ENCODE measurements at places on chromosomes 6 and 20.
A peak's percentile ranks its signal among the peaks of the same experiment; 100 is the strongest.

DNA sequence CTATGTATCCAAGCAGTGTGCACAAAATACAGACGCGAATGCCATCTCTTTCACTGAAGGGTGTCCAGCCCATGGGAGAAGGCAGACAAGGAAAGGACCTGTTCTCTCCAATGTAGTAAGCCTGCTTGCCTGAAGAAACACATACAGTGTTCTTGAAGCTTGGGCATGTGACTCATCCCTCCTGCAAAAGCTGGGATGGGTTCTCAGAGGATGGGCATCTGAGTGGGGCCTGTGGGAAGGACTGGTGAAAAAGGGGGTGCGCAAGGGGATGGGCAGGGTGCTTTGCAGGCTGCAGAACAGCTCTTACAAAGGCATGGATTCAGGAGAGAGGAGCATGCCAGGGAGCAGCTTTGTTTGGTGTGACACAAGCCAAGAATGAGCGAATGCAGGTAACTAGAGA lies 128.1 kb downstream of the FYN start:
- DNase-seq, result no peak

DNA sequence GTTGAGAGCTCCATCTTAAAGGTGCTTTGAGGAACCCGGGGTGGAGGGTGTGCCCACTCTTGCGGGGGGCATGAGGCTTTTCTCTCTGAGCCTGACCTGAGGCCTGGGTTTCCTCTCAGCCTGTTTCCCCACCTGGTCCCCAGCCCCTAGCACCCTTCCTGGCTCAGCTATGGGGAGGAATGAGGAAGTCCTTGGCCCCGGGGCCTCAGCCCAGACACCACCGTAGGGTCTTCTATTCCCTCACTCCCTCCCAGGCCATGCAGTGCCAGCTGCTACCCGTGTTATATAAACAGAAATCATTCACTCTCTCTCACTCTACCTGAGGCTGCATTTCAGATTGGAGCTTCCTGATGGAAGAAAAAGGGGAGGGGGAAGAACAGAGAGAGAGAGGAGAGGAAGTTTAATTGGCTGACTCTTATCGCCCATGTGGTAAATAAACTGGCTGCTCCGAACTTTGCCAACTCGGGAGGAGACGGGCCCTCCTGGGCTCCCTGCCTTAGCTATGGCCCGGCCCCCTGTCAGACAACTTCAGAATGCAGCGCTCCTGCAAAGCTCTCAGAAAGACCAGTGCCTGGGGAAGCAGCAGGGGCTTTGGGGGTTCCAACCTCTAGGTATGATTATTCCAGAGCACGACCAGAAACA lies 2.8 kb downstream of the CDH22 start:
- no peak for DNase-seq

GRCh38 chr6:166258854-166259276 lies 49.3 kb downstream of the PRR18 start:
- DNase-seq, result peak; percentile 96

DNA sequence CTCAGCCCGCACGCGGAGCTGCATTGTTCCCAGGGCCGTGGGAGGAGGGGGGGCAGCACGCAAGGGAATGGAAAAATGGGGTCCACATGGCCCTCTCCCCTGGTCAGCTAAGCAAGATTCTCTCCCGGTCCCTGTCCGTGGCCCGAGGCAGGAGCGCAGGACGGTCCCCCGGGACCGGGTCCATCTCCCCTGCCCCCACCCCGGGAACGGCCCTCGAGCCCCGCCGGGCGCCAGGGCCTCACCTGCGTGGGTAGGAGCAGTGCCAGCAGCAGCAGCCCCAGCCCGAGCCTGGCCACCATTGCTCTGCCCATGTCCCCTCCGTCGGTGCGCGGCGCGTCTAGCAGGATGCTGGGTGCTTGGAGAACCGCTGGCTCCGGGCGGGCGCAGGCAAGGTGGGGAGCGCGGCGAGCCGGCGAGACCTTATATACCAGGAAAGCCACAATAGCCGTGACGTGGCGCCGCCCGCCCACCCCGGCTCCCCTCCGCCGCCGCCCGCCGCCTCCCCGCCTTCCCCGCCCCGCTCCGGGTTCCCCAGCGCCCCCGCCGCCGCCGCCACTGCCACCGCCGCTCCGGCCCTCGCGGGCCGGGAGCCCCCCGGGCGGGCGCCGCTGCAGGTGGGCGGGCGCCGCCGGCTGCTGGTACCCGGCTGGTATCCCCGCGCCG lies at the start of gene CD24:
Gene CD24 (minus strand): TSS at position 394 of the 663 bp plus-strand sequence. CDS start 83 bp downstream, at position 311.
- DNase-seq, result no peak

- no peak for DNase-seq
These were observed 63.1 kb downstream of the SEC63 start for GRCh38 chr6:107894809-107895396.

GRCh38 chr6:108253241-108253640 lies 7.6 kb downstream of the SNX3 start:
- DNase-seq, result no peak

DNA sequence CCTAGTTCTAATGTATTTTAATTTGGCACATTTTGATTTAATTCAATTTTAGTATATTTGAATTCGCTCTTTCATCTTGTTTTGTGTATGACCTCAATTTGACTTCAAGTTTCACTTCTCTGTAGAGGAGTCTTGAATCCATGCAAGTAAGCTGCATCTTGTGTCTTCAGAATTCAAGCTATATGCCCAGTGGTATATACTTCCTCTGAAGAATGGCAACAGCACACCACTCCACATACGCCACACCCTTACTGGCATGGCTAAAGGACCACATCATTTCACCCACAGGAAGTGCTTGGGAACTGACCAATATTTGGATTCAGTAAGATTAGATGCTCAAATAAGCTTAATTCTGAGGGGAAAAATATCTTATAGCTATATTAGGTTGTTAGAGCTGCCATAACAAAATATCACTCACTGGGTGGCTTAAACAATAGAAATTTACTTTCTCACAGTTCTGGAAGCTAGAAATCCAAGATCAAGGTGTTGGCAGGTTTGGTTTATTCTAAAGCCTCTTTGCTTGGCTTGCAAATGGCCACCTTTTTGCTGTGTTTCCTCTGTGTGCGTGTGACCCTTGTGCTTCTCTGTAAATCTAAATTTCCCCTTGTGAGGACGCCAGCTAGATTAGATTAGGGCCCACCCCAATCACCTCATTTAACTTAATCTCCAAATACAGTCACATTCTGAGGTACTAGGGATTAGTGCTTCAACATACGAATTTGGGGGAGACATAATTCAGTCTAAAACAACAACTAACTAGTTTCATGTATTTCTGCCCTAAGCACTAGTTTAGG lies 2.8 kb upstream of the ASF1A start:
- DNase-seq, result no peak

- no peak for DNase-seq
These were observed 233.4 kb upstream of the ID4 start for GRCh38 chr6:19603721-19604120.

- no peak for DNase-seq
These were observed 129.5 kb upstream of the GGTLC1 start for GRCh38 chr20:24118034-24118433.

DNA sequence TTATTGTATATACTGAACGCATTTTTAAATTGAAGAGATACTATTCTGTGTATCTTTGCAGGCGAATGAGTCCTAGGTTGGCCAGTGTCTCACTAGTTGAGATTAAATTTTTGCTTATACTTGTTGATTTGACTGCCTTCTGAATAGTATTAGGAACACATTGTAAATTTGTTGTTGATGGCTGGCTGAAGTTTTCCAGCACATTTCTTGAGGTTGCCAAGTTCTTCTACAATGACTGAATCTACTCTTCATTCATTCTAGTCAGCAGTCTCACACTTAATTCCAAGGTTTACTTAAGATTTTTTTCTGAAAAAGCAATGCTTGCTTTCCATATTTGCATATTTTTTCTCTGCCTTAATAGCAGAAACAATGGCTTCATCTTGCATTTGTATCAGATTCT lies 151.7 kb downstream of the ZFAND3 start:
- DNase-seq, result no peak

DNA sequence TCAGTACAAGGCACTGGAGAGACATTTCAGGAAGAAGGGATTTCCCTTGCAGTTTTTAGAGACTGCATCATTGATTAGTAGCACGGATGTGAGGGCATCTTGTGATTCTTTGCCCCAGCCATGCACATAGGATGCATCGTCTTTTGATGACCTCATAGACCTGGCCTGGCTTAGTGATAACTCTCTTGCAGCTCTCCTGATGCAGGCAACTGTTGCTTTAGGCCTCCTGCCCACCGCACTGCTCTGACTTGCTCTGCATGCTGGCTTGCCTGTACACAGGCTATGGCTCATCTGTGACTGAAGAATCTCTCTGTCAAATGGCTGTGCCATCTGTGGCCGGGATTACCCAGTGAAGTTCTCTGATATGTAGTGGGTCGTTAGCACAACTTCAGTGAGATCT lies 207.7 kb upstream of the PTCHD4 start:
- DNase-seq, result no peak

DNA sequence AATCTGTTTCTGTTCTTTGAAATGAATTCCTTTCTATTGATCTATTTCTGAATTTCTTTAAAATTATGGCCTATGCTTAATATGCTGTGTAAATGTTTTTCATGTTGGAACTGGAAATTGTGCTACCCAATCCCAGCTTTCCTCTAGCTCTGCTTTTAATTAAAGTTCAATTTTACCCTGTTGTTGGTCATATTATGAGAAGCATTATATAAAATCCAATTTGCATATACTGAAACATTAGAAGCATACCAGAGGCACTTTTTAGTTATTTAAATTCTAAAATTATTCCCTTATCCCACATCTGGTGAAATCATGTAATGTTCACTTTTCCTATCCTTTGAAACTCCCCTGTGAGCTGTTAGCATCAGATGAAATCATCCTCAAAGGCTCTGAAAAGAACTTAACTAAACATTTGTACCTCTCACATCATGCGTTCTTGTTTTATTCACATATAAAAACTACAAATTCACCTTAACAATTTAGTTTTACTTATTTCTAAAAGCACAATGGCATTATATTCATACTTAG lies 160.6 kb upstream of the COL21A1 start:
- no peak for DNase-seq

DNA sequence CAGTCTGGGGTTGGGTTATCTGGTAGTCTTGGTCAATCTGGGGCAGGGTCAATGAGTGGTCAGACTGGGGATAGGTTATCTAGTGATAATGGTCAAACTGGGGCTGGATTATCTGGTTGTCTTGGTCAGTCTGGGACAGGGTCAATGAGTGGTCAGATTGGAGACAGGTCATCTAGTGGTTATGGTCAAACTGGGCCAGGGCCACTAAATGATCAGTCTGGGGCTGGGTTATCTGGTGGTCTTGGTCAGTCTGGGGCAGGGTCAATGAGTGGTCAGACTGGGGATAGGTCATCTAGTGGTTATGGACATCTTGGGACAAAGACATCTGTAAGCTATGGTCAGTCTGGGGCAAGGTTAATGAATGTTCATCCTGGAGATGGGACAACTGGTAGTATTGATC lies 28.5 kb upstream of the BPIFA2 start:
- no peak for DNase-seq

DNA sequence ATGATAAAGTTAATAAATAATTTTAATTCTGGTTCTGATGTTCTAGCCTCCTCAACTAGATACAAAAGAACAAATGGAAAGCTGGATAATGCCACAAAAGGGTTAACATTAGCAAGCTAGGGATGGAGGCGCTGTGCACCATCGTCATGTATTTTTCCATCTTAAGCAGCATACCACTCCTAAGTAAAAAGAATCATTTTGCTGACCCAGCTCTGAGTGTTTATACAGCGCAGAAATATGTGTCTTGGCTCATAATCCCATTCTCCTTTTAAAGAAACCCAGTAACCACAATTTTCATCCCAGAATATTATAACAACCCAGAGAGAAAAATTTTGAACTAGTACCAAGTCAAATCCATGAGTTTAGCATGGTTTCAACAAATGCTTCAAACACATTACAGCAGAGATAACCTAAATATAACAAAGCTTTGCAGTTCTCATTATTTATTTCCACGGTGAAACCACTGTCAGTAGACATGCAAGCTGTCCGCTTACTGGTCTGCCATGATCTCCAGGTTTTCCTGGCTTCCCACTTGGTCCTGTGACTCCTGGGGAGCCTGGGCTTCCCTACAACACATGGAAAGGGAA lies 111.1 kb downstream of the COL12A1 start:
- DNase-seq, result no peak

GRCh38 chr6:56017198-56017597 lies 141.8 kb upstream of the BMP5 start:
- DNase-seq, result no peak

GRCh38 chr6:142294679-142295078 lies 7.1 kb upstream of the ADGRG6 start:
- DNase-seq, result peak; percentile 84

DNA sequence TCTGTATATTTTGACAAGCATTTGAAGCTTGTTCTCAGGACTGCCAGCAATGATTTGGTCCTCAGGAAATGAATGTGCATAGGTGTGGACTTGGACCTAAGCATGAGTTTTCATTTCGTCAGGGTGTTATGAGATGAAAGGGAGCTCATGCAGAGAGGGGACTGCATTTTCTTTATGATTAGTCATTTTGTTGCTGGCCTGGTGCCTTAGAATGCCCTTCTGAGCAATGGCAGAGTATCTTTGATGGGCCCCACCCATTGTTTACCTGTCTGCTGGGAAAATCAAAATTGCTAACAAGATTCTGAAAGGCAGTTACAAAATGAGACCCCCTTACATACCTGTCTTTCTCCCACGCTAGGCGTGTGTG lies 51.5 kb upstream of the MTHFD1L start:
- no peak for DNase-seq

DNA sequence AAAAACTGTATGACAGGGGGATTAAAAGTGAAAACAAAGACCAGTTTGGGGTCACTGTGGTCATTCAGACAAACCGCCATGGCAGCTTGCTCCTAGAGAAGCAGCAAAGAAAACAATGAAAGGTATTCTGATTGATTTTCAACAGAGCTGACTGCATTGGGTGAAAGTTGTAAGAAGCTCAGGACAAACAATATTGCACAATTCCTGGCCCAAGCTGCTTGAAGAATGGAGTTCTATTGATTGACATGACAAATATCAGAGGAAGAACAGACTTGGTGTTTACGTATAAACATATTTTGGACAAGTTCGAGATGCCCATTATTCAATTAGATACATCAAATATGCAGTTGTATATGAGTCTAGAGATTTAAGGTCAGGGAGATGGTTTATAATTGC lies 62.0 kb downstream of the TRIM38 start:
- no peak for DNase-seq

DNA sequence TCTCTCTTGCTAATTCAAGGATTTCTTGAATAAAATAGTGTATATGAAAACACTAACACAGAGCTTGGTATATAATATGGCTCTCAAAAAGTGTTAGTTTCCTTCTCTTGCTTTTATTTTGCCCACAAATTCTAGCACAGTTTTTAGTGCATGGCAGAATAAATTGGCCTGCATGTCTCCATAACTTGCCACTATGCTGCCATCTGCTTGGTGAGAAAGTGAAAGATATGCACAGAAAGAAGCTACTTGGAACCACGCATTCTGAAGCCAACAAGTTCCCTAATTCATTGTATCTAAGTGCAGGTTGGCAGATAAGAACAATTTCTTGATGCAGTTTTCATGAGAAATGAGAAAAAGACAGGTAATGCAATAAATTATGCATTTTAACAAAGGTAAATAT lies 101.2 kb downstream of the EPHA7 start:
- no peak for DNase-seq
